NCI-H187 (cell line): ENCODE measurements at places on chromosomes 2 and 18.

DNA sequence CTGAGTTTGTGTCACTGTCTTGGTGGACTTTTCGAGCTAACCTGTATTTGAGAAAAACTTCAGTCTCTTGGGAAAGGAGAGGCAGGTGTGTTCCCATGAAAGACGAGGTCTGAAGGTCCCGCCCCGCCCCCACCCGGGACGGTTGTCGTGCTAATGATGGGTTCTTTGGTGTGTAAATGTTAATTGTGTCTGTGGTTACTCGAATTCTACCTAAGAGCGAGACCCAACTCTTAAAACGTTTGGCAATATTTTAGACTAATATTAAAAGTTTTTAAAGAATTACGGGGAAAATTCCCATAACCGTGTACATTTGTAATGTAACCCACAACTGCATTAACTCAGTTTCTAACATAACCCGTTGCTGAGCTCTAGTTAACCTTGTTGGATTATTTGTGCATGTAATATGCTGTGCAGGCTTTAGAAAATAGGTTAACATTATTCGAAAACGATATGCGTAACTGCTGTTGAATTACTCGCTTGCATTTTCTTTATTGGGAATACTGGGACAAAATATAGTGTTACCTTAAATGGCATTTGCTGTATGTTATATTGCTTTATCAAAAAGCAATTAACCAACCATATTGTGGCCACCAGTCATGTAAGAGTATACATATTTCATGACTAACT, 833 bp downstream of the EPB41L5 start:
- DNase-seq = no peak

DNA sequence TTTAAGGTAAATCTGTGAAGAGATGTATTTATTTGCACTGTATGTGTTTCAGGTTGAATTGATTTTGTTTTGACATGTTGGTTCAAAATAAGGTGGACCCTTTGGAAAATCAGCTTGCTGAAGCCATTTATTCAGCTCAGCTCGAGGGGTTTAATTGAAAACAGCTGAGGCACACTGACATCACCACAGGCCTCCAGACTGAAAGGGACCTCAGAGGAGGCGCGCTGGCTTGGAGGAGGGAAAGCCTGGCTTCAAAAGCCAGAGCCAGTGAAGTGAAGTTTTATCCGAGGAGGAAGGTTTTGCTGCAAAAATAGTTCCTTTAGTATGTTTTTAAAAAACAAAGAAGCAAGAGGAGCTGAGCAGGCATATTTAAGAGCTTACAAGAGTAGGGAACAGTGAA, 26.9 kb upstream of the DNMT3A start:
- DNase-seq = no peak

DNA sequence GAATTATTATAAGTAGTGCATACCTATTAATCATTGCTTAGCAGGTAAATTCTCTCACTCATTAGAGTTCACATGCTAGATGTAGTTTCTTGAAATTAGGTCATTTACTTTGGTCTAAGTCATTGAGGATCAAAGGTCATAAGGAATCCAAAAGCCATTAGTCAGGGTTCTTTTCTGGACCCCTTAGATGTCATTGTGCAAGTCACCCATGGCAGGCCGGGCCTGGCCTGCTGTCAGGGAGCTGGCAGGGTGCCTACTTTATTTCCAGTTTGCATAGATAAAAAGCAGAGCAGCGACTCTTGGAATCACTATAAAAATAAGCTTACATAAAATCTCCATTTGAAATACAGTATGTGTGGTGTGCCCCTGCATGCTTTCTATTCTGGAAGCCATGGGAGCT, 91.3 kb downstream of the MEIS1 start:
- no peak for DNase-seq

DNA sequence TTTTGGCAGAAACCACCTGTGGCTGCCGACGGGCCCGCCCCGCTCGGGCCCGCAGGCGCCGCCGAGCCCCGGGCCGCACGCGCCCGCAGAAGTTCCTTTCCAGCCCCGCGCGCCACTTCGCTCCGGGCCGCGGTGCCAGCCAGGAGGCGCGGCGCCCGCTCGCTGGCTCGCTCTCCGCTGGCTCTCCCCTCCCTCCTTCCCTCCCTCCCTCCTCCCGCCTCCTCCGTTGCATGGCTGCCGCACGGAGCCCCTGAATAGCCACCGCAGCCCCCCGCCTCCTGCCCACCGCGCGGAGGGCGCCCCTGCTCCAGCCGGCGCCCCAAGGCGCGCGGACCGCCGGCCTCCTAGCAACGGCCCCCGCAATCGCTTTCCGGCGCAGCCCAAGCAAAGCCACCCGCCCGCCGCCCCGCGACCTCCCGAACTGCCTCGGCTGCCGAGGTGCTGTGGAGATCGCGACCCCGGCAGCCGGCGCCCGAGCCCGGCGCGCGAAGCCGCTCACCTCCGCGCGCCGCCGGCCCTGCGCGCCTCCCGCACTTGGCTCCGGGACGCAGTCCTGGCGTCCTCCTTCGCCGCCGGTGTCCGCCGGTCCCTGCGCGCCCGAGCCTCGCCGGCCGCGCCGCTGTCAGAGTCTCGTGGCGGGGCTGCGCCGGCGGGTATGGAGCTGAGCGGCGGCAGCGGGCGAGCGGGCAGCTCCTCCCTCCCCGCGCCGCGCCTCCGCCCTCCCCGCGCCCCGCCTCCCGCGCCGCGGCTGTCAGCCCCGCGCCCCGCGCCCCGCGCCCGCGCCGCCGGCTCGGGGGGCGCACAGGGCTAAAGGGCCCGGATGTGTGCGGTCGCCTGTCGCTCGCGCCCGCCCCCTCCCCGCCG, at the start of gene ZBTB7C:
TSS of gene ZBTB7C (minus strand) at position 657 of the 864 bp plus-strand sequence.
- no peak for DNase-seq

DNA sequence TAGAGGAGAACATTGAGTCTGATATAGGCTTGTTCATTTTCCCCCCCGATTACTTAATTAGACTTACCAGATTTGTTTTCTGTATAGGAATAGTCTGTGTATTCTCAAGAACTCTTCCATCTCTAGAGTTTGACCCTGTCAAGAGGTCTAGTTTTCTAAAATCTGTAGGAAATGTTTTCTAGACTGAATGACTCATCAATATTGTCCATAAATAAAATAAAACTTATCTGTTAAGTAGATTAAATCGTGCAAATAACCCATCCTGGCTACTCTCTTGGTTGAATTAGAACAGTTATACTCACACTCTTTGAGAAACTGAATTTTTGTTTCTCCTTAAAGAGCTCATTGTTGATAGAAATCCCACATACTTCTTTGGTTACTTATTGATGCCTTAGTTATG, 299.2 kb upstream of the CWC22 start:
- DNase-seq = no peak

DNA sequence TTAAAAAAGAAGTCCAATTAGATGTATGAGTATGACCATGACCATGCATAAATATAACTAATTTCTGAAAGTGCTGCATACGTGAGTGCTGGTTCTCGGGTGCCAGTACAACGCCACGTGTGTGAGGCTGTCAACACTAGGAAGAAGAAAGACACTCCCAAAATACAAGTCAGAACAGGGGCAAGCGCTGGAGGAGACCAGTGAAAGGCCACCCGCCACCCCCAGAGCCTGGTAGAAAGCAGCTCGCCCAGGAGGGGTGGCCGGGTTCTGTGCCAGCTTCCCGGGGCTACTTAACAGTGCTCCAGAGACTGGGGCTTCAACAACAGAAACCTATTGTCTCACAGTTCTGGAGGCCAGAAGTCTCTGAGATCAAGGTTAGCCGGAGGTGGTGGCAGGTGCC, 147.6 kb downstream of the RTP5 start:
- DNase-seq = no peak

DNA sequence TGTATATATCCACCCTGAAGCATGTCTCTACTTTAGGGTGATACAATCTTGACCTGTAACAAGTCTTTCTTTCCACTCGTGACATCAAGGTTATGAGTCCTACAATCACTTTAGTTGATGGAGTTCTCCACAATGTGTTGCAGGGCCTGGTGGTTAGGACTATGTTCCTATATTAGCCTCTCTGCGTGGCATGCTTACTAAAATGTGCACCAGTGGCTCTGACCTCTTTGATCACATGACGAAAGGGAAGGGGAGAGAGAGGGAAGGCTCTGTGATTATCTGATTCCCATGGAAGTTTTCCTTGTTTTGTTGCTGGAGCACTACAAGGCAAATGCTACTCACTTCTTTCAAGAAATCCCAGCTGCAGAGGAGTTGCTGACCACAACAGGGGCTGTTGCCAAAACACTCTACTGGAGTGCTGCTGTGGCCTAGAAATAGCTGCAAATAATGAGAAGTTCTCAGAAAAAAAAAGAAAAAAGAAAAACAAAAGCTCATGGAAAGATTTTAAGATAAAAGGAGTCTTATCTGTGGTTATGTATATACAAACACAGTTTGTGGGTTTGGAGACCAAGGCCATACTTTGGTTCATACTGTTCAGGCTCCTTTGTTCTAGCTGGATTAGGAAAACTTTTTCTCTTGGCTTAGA, 272.8 kb upstream of the MMADHC start:
- no peak for DNase-seq

DNA sequence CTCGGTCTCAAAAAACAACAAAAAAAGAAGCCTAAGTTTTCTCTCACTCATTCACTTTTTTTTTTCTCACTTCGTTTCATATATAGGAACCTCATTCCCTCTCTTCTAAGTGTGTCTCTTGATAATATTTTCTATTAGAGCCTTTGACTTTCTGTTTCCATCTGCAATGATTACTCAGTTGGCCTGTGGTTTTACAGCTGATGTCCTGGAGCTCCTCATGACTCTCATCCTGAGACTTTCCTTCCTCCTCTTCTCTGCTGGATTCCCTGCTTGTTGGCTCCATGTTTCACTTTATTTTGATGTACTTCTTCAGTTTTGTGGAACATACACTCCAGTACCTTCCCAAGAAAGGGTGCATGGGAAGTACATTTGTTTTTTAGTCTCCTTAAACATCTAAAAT, 154.2 kb upstream of the GATA6 start:
- DNase-seq = no peak

- DNase-seq = no peak
Observed at GRCh38 chr2:70456585-70457495, 96.8 kb downstream of the TGFA start.

GRCh38 chr2:187422282-187422681, 25.8 kb downstream of the CALCRL start:
- DNase-seq = no peak

DNA sequence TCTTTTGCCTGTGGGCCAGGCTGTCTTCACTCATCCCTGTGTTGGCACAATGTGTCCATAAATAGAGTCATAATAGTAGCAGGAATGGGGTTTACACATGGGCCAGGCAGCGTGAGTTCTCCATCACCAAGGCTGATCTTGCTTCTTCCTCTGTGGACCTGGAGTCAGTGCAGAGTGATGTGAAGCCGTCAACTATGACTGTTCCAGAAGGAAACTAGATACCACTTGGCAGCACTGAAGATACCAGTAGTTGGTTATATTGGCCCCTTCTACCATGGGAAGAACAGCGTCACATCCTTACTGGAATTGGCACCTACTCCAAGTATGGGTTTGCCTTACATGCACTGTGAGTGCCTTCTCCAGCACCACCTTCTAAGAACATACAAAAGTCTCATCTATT, 30.2 kb downstream of the COPS8 start:
- DNase-seq = no peak

- no peak for DNase-seq
Observed at GRCh38 chr2:132642415-132642814, 27.6 kb downstream of the LYPD1 start.

- no peak for DNase-seq
Observed at GRCh38 chr2:98390571-98391476, 44.6 kb downstream of the CNGA3 start.

DNA sequence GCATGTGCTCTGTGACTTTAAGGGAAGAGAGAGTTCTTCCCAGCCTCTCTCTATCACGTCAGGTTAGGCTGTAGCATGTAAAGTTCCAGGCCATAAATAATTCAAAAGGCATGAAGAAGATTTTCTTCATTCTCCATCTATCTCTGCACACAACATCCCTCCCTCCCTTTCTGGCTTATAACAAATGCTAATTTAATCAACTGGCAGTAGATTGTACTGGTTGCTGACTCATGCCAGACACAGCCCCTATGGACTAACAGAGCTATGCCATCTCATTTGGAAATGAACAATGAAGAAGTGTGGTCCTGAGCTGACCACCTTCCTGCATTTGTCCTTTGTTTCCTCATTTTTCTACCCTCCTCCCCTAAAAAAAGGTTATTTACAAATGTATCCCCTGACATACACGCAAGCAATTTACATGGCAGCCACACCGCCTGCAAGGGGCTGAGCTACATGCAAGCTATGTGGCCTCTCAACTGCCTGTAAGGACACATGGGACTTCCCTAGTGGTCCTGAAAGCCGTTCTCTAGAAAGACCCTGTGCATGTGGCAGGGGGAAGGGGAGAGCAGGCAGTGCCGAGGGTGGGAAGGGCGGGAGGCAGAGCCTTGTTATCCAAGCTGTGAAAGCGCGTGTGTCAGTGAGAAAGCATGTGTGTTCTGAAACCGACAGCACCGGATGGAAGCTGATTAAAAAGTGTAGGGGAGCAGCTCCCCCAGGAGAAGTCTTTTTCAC, 90.9 kb upstream of the KLF7 start:
- DNase-seq = no peak

- no peak for DNase-seq
Observed at GRCh38 chr18:3067165-3067661, 54.3 kb upstream of the LPIN2 start.

DNA sequence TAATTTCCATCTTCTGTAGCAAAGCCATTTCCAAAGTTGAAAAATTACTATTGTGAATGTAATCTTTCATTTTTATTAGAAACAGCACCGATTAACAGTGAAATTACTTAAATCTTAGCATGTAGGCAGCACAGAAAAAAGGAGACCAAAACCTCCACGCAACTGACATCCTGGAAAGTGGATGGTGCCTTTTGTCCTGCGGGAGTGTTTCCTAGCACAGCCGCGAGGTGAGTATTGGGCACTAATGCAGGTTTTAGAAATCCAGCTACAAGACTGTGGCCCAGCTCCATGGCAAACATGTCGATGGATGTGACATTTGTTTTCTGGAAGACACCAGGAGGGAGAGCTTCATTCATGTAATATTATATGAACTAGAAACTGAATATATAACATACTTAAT, 86.9 kb downstream of the MBP start:
- no peak for DNase-seq

- DNase-seq = no peak
Observed at GRCh38 chr2:168577885-168578284, 121.8 kb downstream of the CERS6 start.

DNA sequence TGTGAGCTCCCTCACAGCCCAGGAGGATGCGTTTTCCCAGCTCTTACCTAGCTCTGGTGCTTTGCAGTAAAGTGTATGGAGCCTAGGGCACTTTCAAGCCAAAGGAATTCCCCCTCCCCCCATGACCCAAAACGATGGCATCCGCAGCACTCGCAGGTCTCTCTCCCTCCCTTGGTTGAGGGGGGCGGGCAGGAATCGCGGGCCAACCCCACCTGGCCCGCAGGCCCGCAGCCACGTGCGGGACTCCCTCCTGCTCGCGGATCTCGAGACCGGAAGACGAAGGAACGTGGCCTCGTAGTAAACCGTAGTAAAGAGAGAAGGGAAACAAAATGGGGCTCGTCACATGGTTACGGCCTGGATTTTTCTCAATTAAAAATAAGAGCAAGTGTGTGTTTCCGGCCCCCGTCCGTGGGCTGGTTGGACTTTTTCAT, 8.5 kb downstream of the IRS1 start:
- no peak for DNase-seq

DNA sequence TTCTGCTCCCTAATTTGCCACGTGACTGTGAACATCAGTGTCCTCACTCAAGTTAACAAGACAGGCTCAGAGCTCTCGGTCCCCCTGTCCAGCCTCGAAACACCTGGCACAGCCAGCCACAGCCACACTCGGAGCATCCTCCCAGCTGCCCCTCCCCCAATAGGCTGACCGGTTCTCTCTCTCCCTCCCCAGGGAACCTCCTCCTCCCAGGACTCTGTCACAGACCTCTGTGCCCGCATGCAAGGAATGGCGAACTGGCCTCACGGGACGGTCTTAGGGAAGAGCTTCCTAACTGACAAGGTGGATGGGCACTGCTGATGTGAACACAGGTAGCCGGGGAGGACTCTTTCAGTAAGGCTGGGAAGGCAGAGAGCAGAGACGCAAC, 18.8 kb downstream of the CYP26B1 start:
- no peak for DNase-seq
